ENCODE measurements at places on chromosomes 12 and 14. TPM values are rescaled to one million over a fixed set of nuclear protein-coding genes. Genes with fewer than 3 reads are reported as not detected.

GRCh38 chr14:33704481-33704880 lies 246.4 kb downstream of the EGLN3 start:
- DNase-seq: no peak

DNA sequence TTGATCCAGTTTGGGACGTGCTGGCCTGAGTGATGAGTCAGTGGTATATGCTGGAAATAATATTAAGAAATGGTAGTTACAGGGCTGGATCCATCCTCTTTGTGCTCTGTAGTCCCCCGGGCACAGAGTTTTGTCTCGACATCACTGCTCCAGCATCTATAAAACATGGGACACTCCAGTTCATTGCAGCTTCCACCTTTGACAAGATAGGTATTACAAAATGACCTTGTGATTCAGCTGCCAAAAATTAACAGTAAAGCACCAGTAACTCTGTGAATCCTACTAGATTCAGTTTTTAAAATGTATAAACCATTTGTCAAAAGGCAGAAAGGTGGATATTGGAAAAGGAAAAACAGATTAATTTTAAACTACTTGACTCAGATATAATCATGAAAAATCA lies 14.6 kb upstream of the GNG2 start:
- no peak for DNase-seq

GRCh38 chr12:102526656-102527055 lies 46.3 kb upstream of the IGF1 start:
- no peak for DNase-seq

- no peak for DNase-seq
Observed at GRCh38 chr14:76550534-76550933, 174.6 kb downstream of the ESRRB start.

Gene RBP5
- total RNA-seq: 0.42 TPM

Gene TEX22
- total RNA-seq: 2.8 TPM

Gene LPAR5
- total RNA-seq: 6.6 TPM

Gene GXYLT1
- 10.2 TPM for total RNA-seq
